ENCODE measurements at places on chromosomes 1 and 21. TPM values are rescaled to one million over a fixed set of nuclear protein-coding genes. Genes with fewer than 3 reads are reported as not detected.

DNA sequence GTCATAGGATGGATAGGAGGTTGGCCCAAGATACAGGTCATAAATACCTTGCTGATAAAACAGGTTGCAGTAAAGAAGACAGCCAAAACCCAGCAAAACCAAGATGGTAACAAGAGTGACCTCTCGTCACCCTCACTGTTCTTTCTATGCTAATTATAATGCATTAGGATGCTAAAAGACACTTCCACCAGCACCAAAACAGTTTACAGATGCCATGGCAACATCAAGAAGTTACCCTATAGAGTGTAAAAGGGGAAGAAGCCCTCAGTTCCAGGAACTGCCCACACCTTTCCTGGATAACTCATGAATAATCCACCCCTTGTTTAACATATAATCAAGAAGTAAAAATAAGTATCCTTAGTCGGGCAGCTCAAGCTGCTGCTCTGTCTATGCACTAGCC, 671.9 kb downstream of the PTPRC start:
- DNase-seq = no peak

- no peak for DNase-seq
Measured at GRCh38 chr1:91870322-91870721, 15.6 kb downstream of the TGFBR3 start.

Gene PRAMEF12
- not detected for total RNA-seq

DNA sequence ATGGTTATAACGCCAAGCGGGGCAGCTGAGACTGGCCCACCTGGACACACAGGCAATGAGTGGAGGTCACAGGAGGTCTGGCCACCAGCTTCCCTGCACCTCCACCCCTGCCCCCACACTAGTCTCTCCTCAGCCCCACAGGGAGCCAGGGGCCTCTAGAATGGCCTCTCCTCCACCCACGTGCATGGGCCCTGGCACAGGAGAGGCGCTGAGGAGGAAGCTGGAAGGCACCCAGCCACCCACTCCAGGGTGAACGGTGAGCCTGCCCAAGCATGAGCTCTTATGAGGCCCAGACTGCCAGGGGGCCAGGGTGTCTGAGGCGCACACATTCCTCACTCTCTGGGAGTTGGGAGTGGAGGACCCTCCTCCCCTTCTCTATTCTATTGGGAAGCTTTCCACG, 22.2 kb downstream of the LRP8 start:
- DNase-seq = no peak

DNA sequence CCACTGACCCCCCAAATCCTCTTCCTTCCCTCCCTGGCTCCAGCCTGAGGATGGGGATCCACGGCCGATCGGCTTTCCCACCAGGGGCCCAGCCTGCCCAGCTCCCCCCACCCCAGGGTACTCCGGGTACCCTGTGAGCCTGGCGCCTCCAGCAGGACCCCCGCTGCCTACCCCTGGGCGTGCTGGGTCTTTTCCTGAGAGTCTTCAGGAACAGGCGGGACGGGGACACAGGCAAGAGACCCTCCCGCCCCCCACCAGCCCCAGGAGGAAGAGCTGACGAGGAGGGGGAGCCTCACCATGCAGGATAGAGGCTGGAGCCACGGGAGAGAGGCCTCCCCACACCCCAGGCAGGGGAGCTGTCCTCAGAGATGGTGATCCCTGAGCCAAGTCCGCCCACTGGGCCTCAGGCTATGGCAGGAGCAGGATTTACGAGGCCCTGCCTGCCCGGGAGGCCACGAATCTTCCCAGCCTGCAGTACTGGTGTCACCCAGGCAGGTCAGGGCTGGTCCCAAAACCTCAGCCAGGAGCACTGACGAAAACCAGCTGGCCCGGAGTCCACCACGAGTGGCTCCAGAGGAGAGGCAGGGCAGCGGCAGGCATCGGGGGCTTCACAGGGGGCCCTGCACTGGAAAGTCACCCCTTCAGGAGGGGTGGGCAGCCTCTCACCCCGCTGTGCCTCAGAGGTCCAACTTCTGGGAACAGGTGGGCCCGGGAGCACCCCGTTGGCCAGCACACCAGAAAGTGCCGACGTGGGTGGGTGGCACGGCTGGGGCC, 58.0 kb downstream of the MEGF6 start:
- DNase-seq = no peak

GRCh38 chr21:29295066-29295650, 3.6 kb upstream of the BACH1 start:
- DNase-seq = no peak

Gene PGLYRP3
- total RNA-seq = not detected

Gene FCER1G
- total RNA-seq = 6.1 TPM

GRCh38 chr1:226764533-226764932, 25.5 kb upstream of the ITPKB start:
- DNase-seq = no peak

GRCh38 chr1:226287587-226287986, 21.4 kb downstream of the LIN9 start:
- DNase-seq = no peak

Gene TRAF3IP3
- total RNA-seq = not detected

Gene C1orf94
- not detected for total RNA-seq

- DNase-seq = no peak
Measured at GRCh38 chr1:33535334-33535733, 62.9 kb downstream of the ZSCAN20 start.

Gene COL9A2
- 0.85 TPM for total RNA-seq

All from H4 (cell line).